ENCODE measurements at places on chromosomes 7 and 10.

GRCh38 chr10:94487575-94487974, 58.0 kb upstream of the HELLS start:
- no peak for DNase-seq

GRCh38 chr10:114711869-114712250, 53.8 kb upstream of the ABLIM1 start:
- DNase-seq, result no peak

- peak; percentile 89 for DNase-seq
Observed at GRCh38 chr10:42952349-42952748, 124.5 kb upstream of the RET start.

GRCh38 chr10:114810926-114811325, 10.7 kb upstream of the FHIP2A start:
- no peak for DNase-seq

GRCh38 chr10:61480208-61480607, 27.0 kb upstream of the TMEM26 start:
- no peak for DNase-seq

DNA sequence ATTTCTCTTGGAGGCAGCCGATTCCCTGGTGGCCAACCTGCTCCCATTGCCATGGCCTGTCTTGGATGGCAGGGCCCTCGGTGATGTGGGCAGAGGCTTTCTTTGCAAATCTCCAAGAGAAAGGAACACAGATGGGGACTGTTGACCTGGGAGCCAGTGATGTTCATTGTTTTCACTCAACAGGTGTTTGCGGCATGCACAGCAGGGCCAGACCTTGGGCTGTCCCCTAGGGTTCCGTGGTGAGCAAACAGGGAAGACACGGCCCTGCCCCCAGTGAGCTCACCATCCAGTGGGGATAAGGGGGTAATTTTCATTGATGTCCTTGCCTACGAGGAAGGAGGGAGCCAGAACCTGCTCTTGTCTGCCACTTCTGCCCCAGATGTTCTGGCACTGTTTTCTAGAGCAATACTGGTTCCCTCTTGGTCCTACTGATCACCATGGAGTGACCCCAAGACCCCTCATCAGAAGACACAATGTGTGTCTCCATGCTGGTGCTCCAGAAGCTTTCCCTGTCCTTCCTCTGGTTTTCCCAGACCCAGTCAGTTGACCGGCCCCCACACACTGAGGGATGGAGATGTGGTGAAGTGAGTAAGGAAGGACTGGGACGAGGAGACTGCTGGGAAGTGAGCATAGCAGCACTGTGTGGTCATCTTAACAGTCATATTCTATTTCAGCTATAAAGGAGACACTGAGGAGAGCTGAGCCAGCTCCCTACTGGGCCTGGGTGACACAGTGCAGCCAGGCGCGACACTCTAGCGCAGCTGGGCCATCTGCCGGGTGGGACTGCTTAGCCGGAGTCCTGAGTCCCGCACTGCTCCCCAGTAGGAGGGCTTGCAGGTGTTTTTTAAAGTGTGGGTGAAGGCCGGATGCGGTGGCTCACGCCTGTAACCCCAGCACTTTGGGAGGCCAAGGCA, 20.4 kb upstream of the FIGNL1 start:
- DNase-seq, result no peak

- no peak for DNase-seq
Observed at GRCh38 chr10:110751850-110752249, 107.7 kb downstream of the RBM20 start.

DNA sequence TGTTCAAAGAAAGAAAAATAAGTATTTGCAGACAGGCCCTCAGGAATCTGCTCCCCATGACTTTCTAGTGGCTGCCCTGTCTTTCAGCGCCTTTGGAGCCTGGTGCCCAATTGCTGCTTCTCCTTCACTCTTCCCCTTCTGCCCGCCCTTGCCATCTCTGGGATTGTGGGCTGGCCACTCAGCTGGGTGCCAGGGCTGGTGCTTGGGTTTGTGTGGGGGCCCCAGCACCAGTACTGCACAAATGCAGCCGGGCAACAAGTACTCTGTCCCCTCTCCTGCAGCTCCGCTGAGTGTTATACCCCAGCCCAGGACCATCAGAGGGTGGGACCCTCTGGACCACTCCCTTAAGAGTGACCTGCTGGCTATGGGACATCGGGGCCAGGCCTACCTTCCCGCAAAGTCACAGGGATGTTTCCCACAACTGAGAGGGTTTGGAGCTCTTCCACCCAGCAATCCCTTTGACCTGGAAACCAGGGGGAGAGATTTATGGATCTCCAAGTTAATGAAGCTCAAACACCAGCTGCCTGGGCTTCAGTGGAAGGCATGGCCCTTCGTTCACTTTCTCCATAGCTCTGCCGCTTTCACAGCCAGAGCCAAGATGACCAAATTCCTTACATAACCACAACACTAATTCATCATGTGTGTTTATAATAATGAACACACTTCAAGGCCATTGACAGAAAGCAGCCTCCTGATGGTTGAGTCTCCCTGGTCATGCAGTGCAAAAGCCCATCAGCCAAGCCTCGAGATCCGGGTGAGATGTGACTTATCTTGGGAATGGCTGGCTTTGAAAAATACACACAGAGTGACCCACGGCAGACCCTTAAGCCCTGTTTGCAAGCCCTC, 313.9 kb upstream of the ZNF32 start:
- DNase-seq, result no peak

GRCh38 chr10:119103241-119103902, 541 bp upstream of the DENND10 start:
- no peak for DNase-seq

- DNase-seq, result no peak
Observed at GRCh38 chr7:131105294-131105798, 222.3 kb upstream of the MKLN1 start.
